ENCODE measurements at places on chromosomes 5 and 9. TPM values are rescaled to one million over a fixed set of nuclear protein-coding genes. Genes with fewer than 3 reads are reported as not detected.

- no peaks in the 10 kb centered on the region for H3K36me3 ChIP-seq
- no peak overlapping the region for H3K27ac ChIP-seq
- H3K4me3 ChIP-seq = no peak overlapping the region
Observed at GRCh38 chr9:130927338-130927737, 11.7 kb downstream of the FIBCD1 start.

DNA sequence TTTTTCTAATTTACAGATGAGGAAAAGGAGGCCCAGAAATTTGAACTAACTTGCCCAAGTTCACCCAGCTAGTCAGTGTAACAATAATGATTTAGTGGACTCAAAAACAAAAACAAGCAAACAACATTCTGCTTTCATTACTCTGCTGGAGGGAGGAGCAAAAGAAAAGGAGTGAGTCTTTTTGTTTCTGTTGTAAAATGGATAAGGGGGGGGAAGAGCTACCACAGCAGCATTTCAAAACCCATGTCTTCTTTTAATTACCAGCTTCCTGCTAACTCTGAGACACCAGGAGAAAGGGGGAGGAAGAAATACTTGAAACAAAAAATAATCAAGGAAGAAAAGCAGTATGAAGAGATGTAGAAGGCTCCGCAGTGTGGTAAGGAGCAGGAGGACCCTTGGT, 39.2 kb upstream of the EQTN start:
- no peak for DNase-seq
- H3K36me3 ChIP-seq = no peaks in the 10 kb centered on the region
- peak overlapping the region; percentile 63 for H3K27ac ChIP-seq
- no peaks in the 10 kb centered on the region for H3K27me3 ChIP-seq

DNA sequence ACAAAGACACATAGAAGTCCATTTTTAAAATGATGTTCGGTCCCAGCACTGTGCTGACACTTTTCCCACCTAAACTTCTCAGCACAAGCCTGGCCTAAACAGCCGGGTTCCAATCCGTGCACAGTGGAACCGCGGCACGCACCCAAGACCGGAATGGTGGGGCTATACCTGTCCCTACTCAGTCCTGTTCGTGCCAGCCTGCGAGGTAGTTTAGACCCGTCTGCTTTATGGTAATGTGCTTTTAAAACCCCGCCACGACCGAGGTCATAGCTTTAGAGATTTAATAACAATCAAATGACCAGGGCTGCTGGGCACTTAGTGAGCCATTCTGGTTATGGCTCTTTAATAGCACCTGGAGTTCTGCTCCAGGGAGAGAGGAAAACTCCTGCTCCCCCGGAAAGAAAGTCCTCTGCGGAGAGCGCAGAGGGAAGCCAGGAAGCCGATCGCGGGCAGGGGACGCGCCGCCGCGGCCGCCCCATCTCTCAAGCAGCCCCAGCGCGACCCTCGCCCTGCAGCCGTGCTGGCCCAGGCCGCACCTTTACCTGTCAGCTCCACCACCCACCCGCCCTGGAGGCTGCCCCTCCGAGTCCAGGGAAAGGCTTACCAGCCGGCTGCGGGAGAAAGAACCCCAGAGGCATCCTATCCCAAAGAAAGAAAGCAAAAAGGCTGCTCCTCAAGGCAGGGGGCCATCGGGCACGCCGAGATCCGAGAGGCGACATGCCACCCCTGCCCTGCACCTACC, 511 bp downstream of the ARL15 start:
- no peaks in the 10 kb centered on the region for H3K36me3 ChIP-seq
- H3K27me3 ChIP-seq = peaks cover 35% of the 10 kb centered on the region
- H3K4me3 ChIP-seq = peak overlapping the region; percentile 91
- peak; percentile 45 for DNase-seq
- H3K4me1 ChIP-seq = peaks cover 22% of the 10 kb centered on the region

DNA sequence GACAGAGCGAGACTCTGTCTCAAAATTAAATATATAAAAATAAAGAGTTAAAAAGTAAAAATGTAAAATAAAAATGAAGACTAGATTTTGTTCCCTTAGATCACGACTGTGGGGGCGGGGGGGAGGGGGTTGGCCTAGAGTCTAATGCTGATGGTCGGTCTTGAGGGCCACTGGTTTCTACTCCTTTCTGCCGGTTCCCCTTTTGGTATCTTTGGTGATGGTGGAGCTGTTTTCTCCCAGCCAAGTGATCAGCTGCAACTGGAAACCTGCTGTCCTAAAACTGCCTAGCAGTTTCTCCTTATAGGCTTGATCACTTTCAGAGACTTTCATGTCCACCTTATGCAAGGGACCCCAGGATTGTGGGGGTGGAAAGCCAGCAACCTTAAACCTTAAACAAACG, 1.1 kb downstream of the SRD5A1 start:
- H3K27ac ChIP-seq = no peak overlapping the region
- DNase-seq = peak; percentile 21
- H3K27me3 ChIP-seq = no peaks in the 10 kb centered on the region
- H3K4me3 ChIP-seq = peak overlapping the region; percentile 71
- no peaks in the 10 kb centered on the region for H3K36me3 ChIP-seq

- peaks cover 9% of the 10 kb centered on the region for H3K4me1 ChIP-seq
- peaks cover 24% of the 10 kb centered on the region for H3K27me3 ChIP-seq
- H3K36me3 ChIP-seq = no peaks in the 10 kb centered on the region
- DNase-seq = no peak
- H3K27ac ChIP-seq = no peak overlapping the region
Observed at GRCh38 chr9:130260816-130261765, 4.5 kb upstream of the HMCN2 start.

DNA sequence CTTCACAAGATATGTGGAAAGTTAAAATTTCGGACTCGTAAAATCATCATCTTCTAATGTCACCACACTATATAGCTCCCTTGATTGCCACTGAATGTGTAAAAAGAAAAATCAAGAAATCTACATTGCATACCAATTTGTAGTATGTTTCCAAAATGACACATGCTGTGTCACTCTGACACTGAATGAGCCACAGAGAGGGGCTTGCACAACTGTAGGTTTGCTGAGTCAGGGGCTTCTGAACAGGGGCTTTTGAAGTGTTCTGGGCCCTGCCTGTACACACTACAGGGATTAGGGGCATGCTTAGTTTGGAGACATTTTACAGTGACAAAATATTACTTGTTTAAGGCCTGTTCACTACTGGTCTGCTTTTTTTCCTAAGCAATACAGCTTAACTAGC, 234.4 kb upstream of the GRAMD2B start:
- no peak overlapping the region for H3K4me3 ChIP-seq
- H3K4me1 ChIP-seq = peaks cover 24% of the 10 kb centered on the region
- no peaks in the 10 kb centered on the region for H3K36me3 ChIP-seq
- no peak overlapping the region for H3K27ac ChIP-seq
- H3K27me3 ChIP-seq = no peaks in the 10 kb centered on the region

DNA sequence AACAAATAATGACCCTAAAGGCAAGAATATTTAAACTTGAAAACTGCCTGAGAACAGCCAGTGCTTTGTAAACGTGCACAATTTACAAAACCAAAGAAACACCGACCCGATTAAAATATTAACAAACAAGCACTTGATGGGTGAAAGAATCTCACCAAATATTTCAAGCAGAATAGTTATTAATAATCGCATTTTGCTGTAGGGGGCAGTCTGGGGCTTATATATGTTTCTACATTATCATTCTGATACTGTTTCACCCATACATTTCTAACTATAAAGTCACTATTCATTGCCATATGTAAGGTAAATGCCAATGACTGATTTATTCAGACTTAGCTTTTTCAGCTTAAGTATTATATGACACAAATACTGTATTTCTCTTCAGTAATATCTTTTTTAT, 37.7 kb downstream of the UBAP2 start:
- H3K4me1 ChIP-seq = no peaks in the 10 kb centered on the region
- H3K27ac ChIP-seq = no peak overlapping the region
- no peaks in the 10 kb centered on the region for H3K27me3 ChIP-seq
- no peak for DNase-seq
- no peaks in the 10 kb centered on the region for H3K36me3 ChIP-seq

- H3K36me3 ChIP-seq = no peaks in the 10 kb centered on the region
- no peaks in the 10 kb centered on the region for H3K4me1 ChIP-seq
- H3K27me3 ChIP-seq = no peaks in the 10 kb centered on the region
- no peak overlapping the region for H3K4me3 ChIP-seq
- no peak overlapping the region for H3K27ac ChIP-seq
Observed at GRCh38 chr9:133726401-133727276, 11.5 kb downstream of the SARDH start.

- peaks cover 3% of the 10 kb centered on the region for H3K4me1 ChIP-seq
- H3K4me3 ChIP-seq = no peak overlapping the region
- DNase-seq = no peak
- no peak overlapping the region for H3K27ac ChIP-seq
- H3K36me3 ChIP-seq = no peaks in the 10 kb centered on the region
Observed at GRCh38 chr5:96655506-96655905, 6.7 kb upstream of the CAST start.

DNA sequence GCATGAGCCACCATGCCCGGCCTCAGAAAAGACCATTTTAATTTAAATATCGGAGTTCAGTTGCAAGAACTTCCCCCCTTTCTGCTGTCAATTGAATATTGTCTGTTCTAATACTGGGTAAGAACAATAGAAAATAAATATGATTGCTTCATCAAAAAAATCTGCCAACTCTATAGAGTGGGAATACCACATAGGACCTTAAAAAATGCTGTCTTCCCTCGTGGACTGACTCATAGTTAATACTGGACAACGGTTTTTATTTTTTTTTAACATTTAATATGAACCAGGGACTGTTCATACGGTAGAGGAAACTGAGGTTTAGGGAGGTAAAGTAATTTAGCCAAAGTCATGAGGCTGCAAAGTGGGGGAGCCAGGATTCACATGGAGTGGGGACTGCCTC, 9.7 kb downstream of the ZNF462 start:
- H3K27me3 ChIP-seq = no peaks in the 10 kb centered on the region
- H3K27ac ChIP-seq = no peak overlapping the region
- peaks cover 5% of the 10 kb centered on the region for H3K36me3 ChIP-seq
- no peak overlapping the region for H3K4me3 ChIP-seq
- DNase-seq = no peak
- H3K4me1 ChIP-seq = peaks cover 76% of the 10 kb centered on the region

DNA sequence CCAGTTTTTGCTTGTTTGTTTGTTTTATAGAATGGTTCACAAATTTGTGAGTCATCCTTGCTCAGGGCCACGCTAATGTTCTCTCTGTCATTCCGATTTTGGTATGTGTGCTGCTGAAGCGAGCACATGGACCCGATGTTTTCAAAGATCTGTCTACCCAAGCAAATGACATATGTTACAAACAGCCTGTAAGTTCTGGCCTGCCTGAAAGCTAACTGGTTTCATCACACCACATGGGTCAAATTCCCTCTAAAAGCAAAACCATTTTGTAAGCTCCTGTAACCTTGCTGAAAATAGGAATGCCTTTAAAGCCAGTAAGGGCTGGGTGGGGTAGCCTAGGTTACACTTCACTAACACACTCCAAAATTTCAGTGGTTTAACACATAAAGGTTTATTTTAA, 25.4 kb downstream of the DMRT3 start:
- H3K27me3 ChIP-seq = peaks cover 2% of the 10 kb centered on the region
- no peaks in the 10 kb centered on the region for H3K36me3 ChIP-seq
- H3K4me1 ChIP-seq = no peaks in the 10 kb centered on the region
- DNase-seq = no peak
- H3K4me3 ChIP-seq = no peak overlapping the region

DNA sequence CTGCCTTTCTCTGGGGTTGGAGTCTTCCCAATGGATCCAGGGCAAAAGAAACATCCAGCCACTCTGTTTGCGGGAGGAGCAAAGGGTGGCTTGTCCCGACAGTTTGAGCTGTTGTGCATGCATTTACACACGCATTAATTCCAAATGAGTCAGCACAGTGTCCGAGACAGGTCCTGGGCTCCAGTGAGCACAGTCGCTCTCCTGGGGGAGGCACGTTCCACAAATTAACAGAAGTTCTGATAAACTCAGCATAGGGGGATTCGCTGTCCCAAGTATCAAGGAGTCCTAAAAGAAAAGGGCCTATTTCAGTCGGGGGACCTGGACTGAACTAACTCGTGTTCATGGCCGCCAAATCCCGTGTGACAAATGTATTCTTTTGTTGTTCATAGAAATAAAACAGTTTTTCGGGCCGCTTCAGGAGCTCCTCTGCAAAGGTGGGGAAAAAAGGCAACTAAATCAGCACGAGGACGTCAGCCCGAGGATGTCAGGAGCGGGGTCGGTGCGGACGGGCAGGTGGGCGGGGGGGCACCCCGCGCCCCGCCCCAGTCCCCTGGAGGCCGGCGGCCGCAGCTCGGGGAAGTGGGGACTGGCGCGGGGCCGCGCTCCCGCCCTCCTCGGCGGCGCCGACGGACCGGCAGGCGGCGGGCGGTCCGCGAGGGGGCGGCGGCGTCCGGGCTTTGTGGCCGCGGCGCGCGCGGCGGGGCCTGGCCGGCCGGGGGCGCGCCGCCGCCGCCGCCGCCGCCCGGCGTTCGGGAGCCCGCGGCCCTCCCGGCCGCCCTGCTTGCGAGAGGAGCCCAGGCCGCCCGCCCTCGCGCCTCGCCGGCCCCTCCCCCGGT, at the start of gene MSANTD3:
Gene MSANTD3 (plus strand): TSS at position 614 of the 836 bp plus-strand sequence. CDS start 14,796 bp downstream, outside the sequence.
- H3K27ac ChIP-seq = peak within 1 kb of the TSS; percentile 77
- H3K4me1 ChIP-seq = peaks cover 21% of the 10 kb centered on the region
- H3K36me3 ChIP-seq = no peaks in the 10 kb centered on the region
- peak within 1 kb of the TSS; percentile 99 for H3K4me3 ChIP-seq
- no peaks in the 10 kb centered on the region for H3K27me3 ChIP-seq

GRCh38 chr5:108144332-108144731, 237.6 kb downstream of the FBXL17 start:
- no peak overlapping the region for H3K27ac ChIP-seq
- no peaks in the 10 kb centered on the region for H3K27me3 ChIP-seq
- no peaks in the 10 kb centered on the region for H3K4me1 ChIP-seq
- no peak overlapping the region for H3K4me3 ChIP-seq

DNA sequence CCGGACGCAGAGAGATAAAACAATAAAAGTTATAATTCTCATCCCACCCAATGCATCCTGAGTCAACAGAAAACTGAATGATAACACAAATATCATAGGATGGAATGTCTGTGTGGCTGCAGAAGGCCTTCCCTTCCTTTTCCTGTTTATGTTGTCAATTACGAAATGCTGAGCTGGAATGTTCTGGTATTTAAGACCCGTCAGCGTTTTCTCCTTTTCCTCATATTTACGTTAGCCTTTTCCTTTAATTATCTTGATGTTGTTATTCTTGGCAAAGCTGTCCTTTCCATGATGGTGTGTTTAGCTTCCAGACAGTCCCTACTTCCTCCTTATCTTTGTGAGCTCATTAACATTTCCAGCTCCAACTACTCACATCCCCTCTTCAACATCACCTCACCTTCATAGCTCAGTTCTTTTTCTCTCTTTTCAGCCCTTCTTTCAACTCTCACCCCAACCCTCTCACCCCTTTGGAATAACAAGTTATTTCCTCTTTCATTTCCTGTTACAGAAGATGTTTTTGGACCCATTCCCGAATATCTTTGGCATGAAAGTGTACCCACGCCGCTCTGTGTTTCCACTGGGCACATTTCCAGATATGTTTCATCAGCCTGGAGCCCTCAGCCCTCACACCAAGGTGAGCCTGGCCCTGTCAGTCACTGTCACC, 221.6 kb downstream of the NR2F1-AS1 start:
- H3K4me3 ChIP-seq = no peak overlapping the region
- no peaks in the 10 kb centered on the region for H3K36me3 ChIP-seq
- H3K27me3 ChIP-seq = no peaks in the 10 kb centered on the region

The HMGCS1 gene
- 221 TPM for total RNA-seq

The STPG3 gene
- total RNA-seq = not detected

The TUSC1 gene
- total RNA-seq = 3.2 TPM

The CDC25C gene
- total RNA-seq = 45.8 TPM

The CPLANE1 gene
- total RNA-seq = 23.4 TPM

The BTNL3 gene
- 0.34 TPM for total RNA-seq

The GFPT2 gene
- 20.3 TPM for total RNA-seq

The CCDC152 gene
- total RNA-seq = 11.8 TPM

The SMIM33 gene
- not detected for total RNA-seq

The FGF10 gene
- total RNA-seq = 1.3 TPM

The IL4 gene
- not detected for total RNA-seq

The RANBP3L gene
- not detected for total RNA-seq

The PDE6A gene
- total RNA-seq = not detected

The FRRS1L gene
- 4.3 TPM for total RNA-seq

All from neural progenitor cell (in vitro differentiated cells).